ENCODE measurements at places on chromosomes 11 and 22. TPM values are rescaled to one million over a fixed set of nuclear protein-coding genes. Genes with fewer than 3 reads are reported as not detected.

DNA sequence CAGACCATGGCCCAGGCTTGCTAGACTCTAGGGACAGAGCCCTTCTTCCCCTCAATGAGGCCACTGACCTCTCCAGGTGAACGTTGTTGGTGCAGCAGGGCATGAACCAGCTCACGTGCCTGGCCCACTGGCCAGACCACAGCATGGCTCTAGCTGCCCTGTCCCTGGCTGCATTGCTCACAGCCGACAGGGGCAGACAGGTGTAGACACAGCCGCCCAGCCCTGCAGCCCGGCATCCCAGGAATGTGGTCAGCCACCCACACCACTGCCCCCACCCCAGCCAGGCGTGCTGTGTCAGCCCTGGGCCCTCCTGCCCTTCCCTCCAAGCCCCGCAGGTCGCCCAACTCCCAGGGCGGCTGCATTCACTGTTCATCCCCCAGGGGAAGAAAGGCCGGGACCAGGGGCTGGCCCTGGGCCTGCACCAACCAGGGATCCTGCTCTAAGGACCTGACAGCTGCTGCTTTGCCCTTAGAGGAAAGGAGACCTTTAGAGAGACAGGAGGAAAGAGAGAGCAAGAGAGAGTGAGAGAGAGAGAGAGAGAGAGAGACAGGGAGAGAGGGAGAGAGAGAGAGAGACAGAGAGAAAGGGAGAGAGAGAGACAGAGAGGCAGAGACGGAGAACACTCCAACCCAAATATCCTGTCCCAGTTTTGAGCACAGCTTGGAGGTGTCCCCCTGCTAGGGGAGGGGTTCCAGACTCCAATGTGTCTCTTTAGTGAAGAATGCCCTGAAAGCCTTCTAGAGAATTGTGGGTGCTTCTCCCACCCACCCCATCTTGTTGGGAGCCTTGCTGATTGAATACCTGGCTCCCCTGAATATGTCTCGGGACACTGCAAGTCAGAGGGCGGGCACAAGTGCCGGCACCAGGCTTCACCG lies 44.2 kb upstream of the LINC01488 start:
- peak; percentile 64 for DNase-seq

GRCh38 chr11:4565371-4565770 lies 16.2 kb upstream of the OR52I2 start:
- no peak for DNase-seq

PHETA2 gene
- polyA plus RNA-seq, result 10.7 TPM

- DNase-seq, result no peak
Observed at GRCh38 chr22:22926370-22927195, 39.0 kb downstream of the IGLL5 start.

CDK2AP2 gene
- polyA plus RNA-seq, result 105 TPM

- no peak for DNase-seq
Observed at GRCh38 chr11:87859636-87860035, 315.6 kb downstream of the RAB38 start.

DNA sequence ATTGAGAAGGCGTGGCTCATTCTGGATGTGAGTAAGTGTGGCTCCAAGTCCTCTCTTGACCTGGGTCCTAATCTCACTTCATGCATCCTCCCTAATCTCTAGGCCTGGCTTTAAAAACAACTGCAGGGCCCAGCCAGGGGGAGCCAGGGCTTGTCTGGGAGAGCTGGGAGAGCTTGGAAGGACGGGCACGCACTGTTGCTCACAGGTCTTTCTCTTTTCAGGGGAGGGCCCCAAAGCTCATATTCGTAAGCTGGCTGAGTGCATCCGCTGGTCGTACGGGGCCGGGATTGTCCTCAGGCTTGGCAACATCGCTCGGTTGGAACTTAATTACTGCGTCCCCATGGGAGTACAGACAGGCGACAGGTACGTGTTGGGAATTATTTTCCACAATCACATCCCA lies 34.1 kb upstream of the PARVB start:
- DNase-seq, result no peak

- no peak for DNase-seq
Observed at GRCh38 chr11:76830639-76831327, 29.9 kb upstream of the ACER3 start.

DNA sequence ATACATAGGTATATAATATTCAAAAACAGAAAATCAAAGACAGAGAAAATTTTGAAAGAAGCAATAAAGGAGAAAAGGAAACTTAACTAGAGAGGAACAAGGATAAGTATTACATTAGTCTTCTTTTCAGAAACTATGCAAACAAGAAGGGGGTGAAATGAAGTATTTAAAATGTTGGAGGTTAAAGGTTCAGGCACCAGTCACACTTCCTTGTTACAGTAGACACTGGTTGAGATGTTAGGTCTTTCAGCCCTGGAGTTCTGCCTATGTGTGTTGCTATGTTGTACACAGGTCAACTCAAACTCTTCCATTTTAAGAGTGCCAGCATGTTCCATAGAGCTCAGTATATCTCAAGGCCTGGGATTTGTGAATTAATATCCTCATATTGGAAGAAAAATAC lies 6.0 kb upstream of the MS4A4A start:
- no peak for DNase-seq

GRCh38 chr11:33552756-33553155 lies 147.9 kb downstream of the C11orf91 start:
- DNase-seq, result no peak

DNA sequence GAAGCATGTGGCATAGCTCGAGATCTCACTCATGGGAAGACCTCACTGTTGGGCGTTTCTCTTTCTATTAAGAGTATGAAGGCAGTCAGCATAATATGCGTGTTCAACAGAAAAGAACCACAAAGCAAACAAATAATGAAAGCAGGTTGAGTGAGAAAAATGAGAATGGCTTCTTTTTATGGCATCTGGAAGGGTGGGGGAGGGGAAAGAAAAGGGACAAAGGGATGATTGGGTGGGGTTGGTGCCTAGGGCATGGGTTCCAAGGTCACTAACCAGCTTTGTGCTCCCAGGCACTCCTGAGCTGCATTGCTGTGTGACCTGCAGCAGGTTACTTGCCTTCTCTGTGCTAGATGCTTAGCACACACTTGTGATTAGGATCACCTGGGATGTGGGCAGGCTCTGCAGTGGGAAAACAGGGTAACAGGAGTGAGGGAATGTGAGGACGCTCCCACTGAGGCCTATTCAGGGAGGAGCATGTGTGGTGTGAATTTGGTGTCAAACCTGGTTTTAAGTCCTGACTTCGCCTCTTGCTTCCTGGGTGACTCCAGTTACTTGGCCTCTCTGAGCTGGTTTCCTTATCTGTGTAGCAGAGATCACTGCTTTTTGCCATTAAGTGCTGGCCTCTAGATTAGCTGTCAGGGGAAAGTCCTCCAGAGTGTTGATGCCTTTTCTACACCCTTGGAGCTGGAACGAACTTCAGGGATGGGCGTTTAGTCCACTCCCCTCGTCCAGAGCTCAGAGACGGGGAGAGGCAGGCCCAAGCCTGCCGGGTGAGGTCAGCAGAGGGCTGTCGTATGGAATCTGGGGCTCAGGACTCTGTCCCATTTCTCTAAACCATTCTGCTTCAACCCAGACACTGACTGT lies 74.8 kb downstream of the KIAA1671 start:
- peak; percentile 78 for DNase-seq

A4GALT gene
- 5.5 TPM for polyA plus RNA-seq

AHNAK gene
- 134 TPM for polyA plus RNA-seq

MPPED2 gene
- polyA plus RNA-seq, result 7.0 TPM

GRCh38 chr11:36186340-36187175 lies 102.7 kb downstream of the COMMD9 start:
- DNase-seq, result no peak

DNA sequence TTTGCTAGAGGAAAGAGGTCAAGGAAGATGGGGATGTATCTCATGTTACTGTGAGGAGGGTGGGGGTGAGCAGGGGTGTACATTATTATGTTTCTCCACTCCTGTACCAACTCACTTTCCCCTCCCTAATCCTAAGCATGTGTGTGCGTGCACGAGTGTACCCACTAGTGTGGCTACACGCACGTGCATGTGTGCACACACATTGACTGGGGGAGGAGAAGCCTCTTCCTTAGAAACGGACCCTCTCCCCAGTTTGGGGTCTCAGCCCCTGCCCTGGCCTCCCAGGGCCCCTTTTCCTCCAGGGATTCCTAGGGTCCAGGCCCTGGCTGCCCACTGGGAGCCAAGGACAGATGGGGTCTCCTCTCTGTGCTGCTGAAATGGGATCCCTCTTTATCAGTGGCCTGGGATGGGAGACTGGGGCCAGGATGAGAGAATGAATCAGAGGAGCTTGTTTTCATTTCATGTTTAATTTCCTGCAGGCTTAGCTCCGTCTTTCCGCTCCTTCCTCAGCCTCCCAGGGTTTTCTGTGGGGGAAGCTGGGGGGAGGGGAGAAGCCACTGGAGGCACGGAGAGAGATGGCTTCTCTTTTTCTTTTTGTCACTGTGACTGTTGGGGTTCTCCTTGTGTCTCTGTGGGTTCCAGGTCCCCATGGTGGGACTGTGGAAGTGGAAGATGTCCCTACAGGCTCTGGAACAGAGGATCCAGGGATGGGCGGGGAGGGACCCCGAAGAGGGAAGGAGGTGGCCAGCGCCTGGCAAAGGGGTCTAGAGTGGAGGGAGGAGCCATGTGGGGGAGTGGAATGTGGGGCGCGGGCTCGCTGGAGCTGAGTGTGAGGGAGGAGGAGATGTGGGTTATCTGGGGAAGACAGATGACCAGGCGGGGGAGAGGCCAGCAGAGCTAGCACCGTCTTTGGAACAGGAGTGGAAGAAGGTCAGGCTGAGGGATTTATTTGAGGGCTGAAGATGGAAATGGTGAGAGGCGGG lies 40.3 kb downstream of the ALX4 start:
- DNase-seq, result no peak

DCHS1 gene
- 17.1 TPM for polyA plus RNA-seq

- no peak for DNase-seq
Observed at GRCh38 chr22:23697031-23697970, 6.5 kb downstream of the RGL4 start.

DNA sequence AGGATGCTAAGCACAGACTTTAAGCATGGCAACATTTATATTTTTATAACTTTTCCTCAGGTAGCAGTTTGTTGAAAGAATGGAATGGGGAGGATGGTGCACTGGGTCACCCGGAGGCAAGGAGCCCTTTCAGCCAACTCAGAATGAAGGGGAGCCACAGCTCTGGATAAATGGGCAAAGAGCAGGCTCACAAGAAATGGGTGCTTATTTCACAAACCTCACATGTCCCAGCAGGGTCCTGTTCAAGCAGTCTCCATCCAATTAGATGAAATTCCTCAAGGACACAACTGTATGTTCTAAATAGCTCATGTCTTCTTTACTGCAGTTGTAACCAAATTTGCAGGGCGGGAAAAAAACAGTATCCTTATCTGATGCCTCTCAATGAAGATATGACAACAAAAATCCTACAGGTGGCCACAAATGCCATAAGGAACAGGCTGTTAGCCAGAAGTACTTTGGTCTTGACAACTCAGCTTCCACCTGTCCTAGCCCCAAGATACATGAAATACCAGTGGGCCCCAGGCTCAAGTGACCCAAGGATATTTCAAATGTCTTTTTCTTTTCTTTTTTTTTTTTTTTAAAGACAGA lies 48.2 kb downstream of the MAPK1 start:
- DNase-seq, result no peak

DNA sequence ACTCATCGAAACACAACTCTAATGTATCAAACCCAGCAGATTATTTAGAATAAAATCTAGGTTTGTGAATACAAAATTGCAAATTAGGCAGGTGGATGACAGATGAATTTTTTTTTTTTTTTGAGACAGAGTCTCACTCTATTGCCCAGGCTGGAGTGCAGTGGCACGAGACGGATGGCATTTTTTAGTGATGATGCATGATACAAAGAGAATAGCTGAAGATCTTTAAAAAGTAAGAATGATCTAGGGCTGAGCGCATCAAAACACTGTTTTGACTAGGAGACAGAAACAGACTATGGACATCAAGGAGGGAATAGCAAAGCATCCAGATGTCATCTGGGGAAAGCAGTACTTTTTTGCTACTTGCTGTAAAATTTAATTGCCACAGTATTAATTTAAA lies 63.8 kb downstream of the IMMP1L start:
- DNase-seq, result no peak

HPX gene
- polyA plus RNA-seq, result 3.0 TPM

DNA sequence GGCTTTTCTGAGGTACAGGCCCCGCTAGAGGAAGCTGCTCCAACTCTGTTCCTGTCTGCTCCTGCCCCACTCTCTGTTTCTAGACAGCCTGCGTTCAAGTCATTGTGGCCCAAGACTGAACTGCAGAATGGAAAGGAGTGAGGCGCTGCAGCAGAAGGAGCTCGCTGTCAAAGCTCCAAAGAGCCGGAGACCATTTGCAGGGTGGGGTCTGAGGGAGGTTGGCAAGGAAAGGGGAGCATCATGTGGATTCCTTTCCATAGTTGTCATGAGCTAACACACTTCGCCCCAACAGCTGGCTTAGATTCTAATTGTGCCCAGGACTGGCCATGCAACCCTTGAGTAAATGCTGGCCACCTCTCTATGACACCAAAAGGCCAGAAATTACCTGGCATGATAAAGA lies 18.8 kb downstream of the APOL4 start:
- no peak for DNase-seq

HTR3B gene
- polyA plus RNA-seq, result 0.34 TPM

- DNase-seq, result no peak
Observed at GRCh38 chr11:85823816-85824215, 12.9 kb upstream of the SYTL2 start.

GRCh38 chr22:23159291-23159630 lies 14.0 kb downstream of the RAB36 start:
- no peak for DNase-seq

- DNase-seq, result no peak
Observed at GRCh38 chr22:46139895-46140350, 10.4 kb upstream of the PPARA start.

DNA sequence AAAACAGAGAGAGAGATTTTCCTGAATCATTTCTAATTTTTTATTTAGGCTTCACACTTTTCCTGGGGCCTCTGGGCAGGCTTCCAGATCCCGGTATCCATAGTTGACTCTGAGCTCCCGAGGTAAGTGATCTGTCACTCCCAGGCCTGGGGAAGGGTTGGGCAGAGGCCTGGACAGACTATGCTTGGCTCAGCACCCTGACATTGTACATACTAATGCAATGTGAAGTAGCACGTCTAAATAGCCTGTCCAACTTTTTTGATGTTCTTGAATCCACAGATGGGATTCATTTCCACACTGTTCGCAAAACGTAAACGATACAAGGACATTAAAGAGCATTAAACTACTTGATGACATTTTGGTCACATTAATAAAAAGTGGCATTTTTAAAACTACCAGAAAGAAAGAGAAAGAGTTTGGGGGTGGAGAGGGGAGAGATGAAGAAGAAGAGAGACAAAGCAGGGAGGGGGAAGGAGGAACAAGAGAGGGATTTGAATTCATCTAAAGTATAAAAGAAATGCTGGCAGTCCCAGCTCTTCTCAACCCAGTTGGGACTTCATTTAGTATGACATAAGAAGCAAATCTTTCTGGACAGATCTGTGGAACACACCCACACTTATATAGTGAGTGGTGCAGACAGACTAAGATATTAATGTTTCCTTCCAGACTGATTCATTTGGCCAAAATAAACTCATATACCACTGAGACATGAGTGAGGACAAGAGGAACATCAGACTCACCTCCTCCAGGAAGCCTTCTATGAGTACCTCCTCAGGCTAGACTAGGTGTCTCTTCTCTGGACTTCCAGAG lies 514.2 kb downstream of the SOX6 start:
- DNase-seq, result peak; percentile 60

OR51B2 gene
- not detected for polyA plus RNA-seq

Measured in large intestine (tissue), 12 donors.